CD4-positive, CD25-positive, alpha-beta regulatory T cell (primary cell): ENCODE measurements at places on chromosomes 2 and 18.

DNA sequence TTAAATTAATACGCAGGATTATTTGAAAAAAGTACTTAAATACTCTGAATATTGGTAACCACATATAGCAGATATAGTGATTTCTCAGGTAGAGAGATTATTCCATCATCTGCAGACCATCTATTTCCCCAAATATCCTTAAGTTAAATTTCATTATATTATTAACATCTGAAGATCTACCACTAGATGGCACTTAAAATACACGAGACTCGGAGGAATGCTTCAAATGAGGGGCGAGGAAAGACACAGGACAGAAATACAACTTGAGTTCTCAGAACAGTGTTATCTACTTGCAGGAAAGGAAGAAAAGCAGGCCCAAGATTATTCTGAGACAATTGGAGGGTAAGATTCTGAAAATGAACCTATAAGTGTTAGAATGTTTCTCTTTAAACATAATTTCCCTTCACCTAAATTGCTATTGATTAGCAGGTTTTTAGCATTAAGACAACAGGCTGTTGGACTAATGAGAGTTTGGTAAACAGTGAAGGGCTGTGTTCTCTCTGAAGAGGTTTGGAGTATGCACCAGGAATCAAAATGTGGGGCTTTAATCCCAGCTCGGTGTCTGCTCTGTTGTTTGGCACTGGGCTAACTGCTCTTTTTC is 76.9 kb upstream of the GCFC2 start:
- DNase-seq: peak; percentile 11

- no peak for DNase-seq
Observed at GRCh38 chr2:8408560-8409460, 273.0 kb upstream of the ID2 start.

DNA sequence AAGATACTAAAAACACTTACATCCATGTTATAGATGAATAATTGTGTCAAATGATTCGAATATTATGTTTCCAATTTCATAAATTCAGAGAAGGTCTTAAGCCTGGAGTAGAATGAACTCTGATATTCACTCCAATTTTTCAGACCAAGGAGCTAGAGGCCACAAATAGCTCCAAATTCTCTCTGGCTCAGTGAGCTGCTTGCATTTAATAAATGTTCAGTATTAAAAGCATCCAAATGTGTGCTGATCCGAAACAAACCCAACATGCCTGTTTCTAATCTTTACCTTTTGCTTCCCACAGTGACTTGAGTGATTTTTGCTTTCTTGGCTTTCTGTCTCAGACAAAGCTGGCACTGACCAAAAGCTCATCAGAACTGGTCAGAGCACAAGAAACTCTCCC is 291.4 kb downstream of the CCDC85A start:
- DNase-seq: no peak

DNA sequence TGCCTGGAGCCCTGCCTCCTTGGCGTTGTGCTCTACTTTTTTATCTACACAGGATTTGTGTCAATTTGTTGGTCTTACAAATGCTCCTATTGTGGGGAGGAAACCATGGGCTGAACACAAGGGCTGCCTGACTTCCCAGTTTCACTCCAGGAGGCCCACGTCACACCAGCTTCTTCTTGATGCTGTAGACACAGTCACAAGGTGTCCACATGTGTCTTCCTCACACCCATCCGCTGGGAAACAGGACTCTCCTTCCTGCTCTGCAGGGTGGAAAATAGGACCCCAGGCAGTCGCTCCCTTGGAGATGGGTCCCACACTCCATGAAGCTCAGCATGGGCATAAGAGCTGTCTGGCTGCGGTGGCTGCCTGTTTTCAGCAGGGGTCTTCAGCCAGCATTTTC is 468.2 kb downstream of the EPHA4 start:
- DNase-seq: no peak

DNA sequence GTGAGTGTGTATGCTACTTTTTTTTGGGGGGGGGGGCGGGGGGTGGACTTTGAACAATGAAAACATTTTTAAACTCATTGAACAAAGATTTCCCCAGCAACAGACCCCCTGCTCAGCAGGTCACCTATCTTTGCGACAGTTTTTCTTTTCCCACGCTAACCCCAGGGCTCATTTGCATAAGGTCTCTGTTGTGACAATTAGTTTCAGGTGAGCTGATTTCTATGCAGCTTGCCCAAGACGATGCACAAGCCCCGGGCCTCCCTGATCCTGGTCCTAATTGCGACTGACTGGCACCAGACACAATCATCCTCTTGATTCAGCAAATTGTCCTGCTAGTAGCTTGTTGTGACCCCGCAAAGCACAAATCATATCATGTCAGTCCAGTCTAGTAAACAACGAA is 40.3 kb downstream of the ZEB2 start:
- no peak for DNase-seq

- DNase-seq: no peak
Observed at GRCh38 chr2:195861821-195862220, 204.8 kb downstream of the SLC39A10 start.
